ENCODE measurements at places on chromosomes 6 and 20. TPM values are rescaled to one million over a fixed set of nuclear protein-coding genes. Genes with fewer than 3 reads are reported as not detected.

MAS1 gene
- total RNA-seq, result not detected

NT5E gene
- 7.6 TPM for total RNA-seq

RSPH9 gene
- not detected for total RNA-seq

DNA sequence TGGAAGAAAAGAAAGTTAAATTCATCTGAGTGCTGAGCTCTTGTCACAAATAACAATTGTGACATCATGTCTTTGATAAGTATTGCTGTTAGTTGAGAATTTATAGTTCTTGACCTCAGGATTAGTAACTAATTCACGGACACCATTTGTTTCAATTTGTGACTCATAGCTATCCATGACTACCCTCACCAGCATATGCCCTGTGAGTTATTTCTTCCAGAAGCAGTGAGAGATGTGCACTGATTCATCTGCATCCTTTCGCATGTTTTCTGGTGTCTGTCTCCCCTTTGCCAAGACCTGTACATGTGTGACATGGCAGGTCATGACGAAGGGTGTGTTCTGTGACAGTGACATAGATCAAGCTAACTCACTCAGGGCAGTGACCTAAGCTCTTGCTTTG, 86.9 kb downstream of the SOBP start:
- no peaks in the 10 kb centered on the region for H3K36me3 ChIP-seq
- no peak overlapping the region for H3K27ac ChIP-seq
- H3K4me3 ChIP-seq, result no peak overlapping the region
- H3K27me3 ChIP-seq, result no peaks in the 10 kb centered on the region

DNA sequence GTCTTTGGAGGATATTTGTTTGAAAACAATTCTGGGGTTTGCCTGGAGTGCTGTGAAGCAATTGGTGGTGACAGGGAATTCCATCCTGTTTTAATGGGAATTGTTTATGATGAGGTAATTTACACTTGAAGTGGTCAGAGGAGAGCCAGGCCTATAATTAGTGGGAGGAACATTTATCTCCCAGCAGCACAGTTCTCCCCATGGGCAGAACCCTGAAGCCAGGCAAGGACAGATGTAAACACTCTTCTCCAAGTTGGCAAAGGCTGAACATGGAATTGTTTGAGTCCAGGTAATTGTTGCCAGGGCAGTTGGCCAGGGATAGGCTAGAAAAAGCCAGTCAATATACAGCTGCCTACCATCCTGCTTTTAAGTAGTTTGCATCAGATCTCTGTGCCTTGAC, 789.7 kb downstream of the FRK start:
- no peaks in the 10 kb centered on the region for H3K27me3 ChIP-seq
- DNase-seq, result no peak
- no peaks in the 10 kb centered on the region for H3K36me3 ChIP-seq
- H3K4me1 ChIP-seq, result no peaks in the 10 kb centered on the region
- H3K4me3 ChIP-seq, result no peak overlapping the region

- H3K27ac ChIP-seq, result no peak overlapping the region
- H3K36me3 ChIP-seq, result no peaks in the 10 kb centered on the region
- DNase-seq, result no peak
Measured at GRCh38 chr20:819680-820322, 13.7 kb upstream of the FAM110A start.

- peak; percentile 77 for DNase-seq
- no peaks in the 10 kb centered on the region for H3K4me1 ChIP-seq
- H3K36me3 ChIP-seq, result no peaks in the 10 kb centered on the region
- peaks cover 6% of the 10 kb centered on the region for H3K27me3 ChIP-seq
- H3K27ac ChIP-seq, result no peak overlapping the region
- no peak overlapping the region for H3K4me3 ChIP-seq
Measured at GRCh38 chr20:53187392-53188068, 215.4 kb downstream of the TSHZ2 start.

DNA sequence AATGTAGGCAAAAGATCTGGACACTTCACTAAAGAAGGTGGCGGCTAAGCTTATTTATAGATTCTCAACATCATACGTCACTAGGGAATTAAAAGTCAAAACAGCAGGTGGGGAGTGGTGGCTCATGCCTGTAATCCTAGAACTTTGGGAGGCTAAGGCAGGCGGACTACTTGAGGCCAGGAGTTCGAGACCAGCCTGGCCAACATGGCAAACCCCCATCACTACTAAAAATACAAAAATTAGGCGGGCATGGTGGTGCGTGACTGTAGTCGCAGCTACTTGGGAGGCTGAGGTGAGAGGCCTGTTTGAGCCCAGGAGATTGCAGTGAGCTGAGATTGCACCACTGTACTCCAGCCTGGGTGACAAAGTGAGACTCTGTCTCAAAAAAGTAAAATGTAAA, 74.6 kb downstream of the GPX5 start:
- no peaks in the 10 kb centered on the region for H3K27me3 ChIP-seq
- no peak overlapping the region for H3K4me3 ChIP-seq
- no peak for DNase-seq
- no peak overlapping the region for H3K27ac ChIP-seq
- no peaks in the 10 kb centered on the region for H3K36me3 ChIP-seq

DNA sequence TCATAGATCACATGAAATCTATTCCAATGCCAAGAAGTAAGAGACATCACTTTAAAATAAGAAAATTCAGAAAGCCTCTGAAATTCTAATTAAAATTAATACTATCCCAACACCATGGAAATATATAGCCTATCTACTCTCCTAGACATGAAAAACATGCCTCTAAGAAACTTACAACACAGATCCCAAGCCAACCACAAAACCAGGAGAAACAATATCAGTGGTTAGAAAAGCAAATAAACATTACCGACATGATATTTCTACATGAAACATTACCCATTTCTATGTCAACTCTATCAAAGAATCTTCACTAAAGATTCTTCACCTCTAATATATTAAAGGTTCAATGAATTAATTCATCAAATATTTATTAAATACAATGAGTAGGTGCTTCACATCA, 4.8 kb downstream of the EPB41L2 start:
- H3K27ac ChIP-seq, result no peak overlapping the region
- no peak for DNase-seq
- no peak overlapping the region for H3K4me3 ChIP-seq
- peaks cover 30% of the 10 kb centered on the region for H3K4me1 ChIP-seq
- no peaks in the 10 kb centered on the region for H3K27me3 ChIP-seq

DNA sequence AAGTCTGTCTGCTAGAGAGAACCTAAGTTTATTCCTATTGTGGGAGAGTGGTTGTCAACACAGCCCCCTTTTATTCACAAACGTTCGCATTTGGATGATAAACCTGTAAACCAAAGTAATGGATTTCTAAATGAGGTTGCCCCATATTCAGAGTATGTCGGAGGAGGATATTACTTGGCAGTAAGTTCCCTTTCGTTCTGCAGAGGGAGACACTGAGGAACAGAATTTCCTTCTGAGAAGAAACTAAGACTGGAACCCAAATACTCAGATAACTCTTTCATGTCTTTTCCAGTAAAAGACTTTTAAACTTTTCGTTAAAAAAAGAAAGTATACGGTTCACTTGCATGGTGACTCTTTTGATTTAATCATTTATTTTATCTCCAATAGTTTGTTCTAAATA, 754.6 kb upstream of the MMS22L start:
- H3K27me3 ChIP-seq, result no peaks in the 10 kb centered on the region

DNA sequence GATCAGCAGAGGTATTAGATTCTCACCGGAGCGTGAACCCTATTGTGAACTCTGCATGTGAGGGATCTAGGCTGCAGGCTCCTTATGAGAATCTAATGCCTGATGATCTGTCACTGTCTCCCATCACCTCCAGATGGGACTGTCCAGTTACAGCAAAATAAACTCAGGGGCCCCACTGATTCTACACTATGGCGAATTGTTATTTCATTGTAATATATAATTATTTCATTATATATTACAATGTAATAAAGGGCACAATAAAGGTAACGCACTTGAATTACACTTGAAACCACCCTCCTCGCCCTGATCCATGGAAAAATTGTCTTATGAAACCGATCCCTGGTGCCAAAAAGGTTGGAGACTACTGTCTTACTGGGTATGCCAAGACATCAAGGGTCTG, 18.6 kb downstream of the PRKN start:
- H3K27me3 ChIP-seq, result no peaks in the 10 kb centered on the region
- no peaks in the 10 kb centered on the region for H3K36me3 ChIP-seq
- DNase-seq, result no peak
- no peak overlapping the region for H3K4me3 ChIP-seq

DNA sequence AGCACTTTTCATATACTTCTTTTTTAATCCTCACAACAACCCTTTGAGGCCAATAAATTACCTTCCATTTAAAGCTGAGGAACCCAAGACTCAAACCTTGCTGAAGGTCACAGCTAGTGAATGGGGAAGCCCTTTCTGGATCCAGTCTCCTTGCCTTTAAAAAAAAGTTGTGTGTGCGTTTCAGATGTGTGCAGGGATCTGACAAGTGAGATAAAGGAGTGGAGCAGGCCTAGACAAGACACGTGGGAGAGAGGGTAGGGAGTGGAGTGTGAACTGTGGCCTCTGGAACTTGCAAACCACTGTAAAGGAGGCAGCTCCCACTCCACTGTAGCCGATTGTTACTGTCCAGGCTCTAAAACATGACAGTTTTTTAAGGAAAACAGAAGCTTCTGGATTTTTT, 1.9 kb downstream of the KLHL32 start:
- H3K4me3 ChIP-seq, result no peak overlapping the region
- no peaks in the 10 kb centered on the region for H3K36me3 ChIP-seq
- H3K27me3 ChIP-seq, result no peaks in the 10 kb centered on the region
- peak; percentile 20 for DNase-seq

GRCh38 chr6:13125841-13126240, 202.5 kb downstream of the TBC1D7 start:
- H3K36me3 ChIP-seq, result no peaks in the 10 kb centered on the region
- H3K4me3 ChIP-seq, result no peak overlapping the region
- no peak for DNase-seq
- no peaks in the 10 kb centered on the region for H3K4me1 ChIP-seq

GRCh38 chr20:38338849-38339520, 7.3 kb upstream of the LBP start:
- peaks cover 13% of the 10 kb centered on the region for H3K4me1 ChIP-seq
- no peaks in the 10 kb centered on the region for H3K36me3 ChIP-seq
- no peak overlapping the region for H3K4me3 ChIP-seq
- peak; percentile 39 for DNase-seq
- H3K27ac ChIP-seq, result no peak overlapping the region
- H3K27me3 ChIP-seq, result no peaks in the 10 kb centered on the region

DNA sequence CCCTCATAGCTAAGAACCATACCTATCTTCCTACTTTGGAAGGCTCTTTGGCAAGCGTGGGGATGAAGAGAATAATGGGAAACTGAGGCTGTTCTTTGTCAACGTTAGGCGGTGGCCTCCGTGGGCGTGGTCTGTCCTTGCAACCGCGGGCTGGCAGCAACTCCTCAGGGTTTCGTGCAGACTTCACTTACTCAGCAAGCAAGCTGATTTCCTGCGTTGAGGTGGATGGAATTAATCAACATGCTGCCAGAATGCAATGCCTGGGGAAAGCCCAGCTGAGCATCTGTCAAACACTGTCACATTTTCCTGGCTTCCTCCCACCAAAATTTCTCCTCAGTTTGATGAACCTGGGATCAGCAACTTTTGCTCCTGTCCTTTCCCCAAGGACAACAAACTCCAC, 9.2 kb upstream of the IL17F start:
- H3K27ac ChIP-seq, result no peak overlapping the region
- H3K4me3 ChIP-seq, result no peak overlapping the region
- H3K36me3 ChIP-seq, result no peaks in the 10 kb centered on the region
- H3K4me1 ChIP-seq, result no peaks in the 10 kb centered on the region
- H3K27me3 ChIP-seq, result no peaks in the 10 kb centered on the region

DNA sequence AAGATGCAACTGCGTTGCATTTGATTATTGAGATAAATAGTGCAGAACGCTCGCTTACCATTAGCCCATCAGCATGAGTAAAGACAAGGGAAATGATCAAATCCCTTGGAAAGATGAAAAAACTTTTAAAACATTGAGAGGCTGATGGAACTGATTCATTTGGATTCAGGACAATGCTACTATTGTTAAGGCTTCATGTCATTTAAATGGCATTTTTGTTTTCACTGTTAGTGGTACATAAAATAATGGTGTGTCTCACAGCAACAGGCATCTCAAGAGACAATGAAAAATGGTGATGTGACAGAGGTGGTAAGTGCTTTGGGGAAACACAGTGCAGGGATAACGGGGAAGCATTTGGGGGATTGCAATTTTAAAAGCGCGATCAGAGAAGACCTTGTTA, 159.7 kb upstream of the KCNG1 start:
- H3K36me3 ChIP-seq, result no peaks in the 10 kb centered on the region
- H3K27me3 ChIP-seq, result peaks cover 6% of the 10 kb centered on the region
- no peak overlapping the region for H3K27ac ChIP-seq

- H3K36me3 ChIP-seq, result no peaks in the 10 kb centered on the region
- no peak overlapping the region for H3K27ac ChIP-seq
- no peak for DNase-seq
- H3K4me1 ChIP-seq, result no peaks in the 10 kb centered on the region
- H3K4me3 ChIP-seq, result no peak overlapping the region
- H3K27me3 ChIP-seq, result no peaks in the 10 kb centered on the region
Measured at GRCh38 chr6:92195796-92196195, 1223.6 kb downstream of the EPHA7 start.

DNA sequence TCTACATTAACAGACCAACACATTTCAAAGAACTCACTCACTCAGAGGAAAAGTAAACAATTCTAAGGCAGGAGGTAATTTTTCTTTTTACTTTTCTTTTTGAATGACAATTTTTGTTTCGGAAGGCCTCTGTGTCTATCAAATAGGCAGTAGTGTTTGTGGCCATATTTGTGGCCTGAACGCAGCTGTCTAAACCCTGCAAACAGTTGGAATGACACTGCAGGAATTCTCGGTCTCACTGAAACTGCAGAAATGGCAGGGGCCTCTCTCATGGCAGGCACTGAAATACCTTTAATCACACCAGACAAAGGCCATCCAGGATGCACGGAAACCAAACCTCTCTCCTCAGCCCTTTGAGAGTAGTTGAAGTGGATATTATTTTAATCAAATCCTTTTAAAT, 30.4 kb downstream of the FYN start:
- H3K36me3 ChIP-seq, result no peaks in the 10 kb centered on the region
- no peaks in the 10 kb centered on the region for H3K27me3 ChIP-seq
- peak; percentile 48 for DNase-seq
- H3K27ac ChIP-seq, result no peak overlapping the region
- no peak overlapping the region for H3K4me3 ChIP-seq
- peaks cover 35% of the 10 kb centered on the region for H3K4me1 ChIP-seq

- H3K4me1 ChIP-seq, result no peaks in the 10 kb centered on the region
- no peak overlapping the region for H3K27ac ChIP-seq
- no peak overlapping the region for H3K4me3 ChIP-seq
- DNase-seq, result no peak
- no peaks in the 10 kb centered on the region for H3K27me3 ChIP-seq
- H3K36me3 ChIP-seq, result no peaks in the 10 kb centered on the region
Measured at GRCh38 chr6:21173031-21173430, 420.5 kb upstream of the SOX4 start.

DNA sequence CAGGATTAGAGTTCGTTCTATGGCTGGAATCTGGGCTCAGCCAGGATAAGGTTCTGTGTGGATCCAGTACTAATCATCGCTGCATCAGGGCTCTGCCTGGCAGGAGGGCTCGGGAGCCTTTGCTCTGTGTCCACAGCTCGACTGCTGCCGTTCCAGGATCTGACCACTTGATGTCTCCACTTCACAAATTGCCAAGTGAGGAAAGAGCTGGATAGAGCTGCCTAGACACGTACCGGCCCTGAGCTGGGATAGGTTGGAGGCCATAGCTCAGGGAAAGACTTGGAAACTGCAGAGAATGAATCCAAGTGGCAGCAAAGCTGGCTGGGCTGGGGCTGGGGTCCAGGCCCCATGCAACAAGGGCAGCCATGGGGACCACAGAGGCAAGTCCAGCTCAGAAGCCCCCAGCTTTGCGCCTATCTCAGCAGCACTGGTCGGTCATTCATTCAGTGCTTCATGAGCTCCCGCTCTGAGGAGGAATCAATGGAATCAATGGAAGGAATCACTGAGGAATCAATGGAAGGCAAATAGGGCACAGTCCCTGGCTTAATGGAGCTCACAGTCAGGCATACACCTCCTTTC, 38.0 kb upstream of the TOP1 start:
- H3K27me3 ChIP-seq, result no peaks in the 10 kb centered on the region
- H3K36me3 ChIP-seq, result no peaks in the 10 kb centered on the region
- peaks cover 4% of the 10 kb centered on the region for H3K4me1 ChIP-seq
- peak; percentile 81 for DNase-seq
- peak overlapping the region; percentile 53 for H3K27ac ChIP-seq
